Stimulated activated CD8-positive, alpha-beta memory T cell treated with anti-CD3 and anti-CD28 coated beads, Interleukin-7, amount 100 ng/mL, for 1 hour (primary cell): ENCODE measurements at places on chromosomes 3 and 15.

DNA sequence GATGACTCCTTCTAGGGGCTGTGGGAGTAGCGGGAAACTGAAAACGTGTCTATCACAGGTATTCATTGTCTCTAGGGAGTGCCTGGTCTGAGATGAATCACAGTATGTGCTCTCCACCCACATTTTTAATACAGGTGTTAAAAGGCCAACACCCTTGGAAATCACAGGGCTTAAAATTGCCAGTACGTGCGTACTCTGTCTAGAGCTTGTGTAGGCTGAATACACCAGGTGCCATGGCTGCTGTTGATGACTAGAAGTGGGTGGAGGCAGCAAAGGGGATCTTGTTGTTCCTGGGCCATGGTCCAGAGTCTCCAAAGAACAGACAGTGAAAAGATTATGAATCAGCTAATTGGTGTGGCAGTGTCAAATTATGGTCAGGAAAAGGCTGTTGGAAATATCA is 35.1 kb upstream of the P3H2 start:
- no peak for DNase-seq

- no peak for DNase-seq
Measured at GRCh38 chr3:130480736-130481135, 36.2 kb upstream of the COL6A6 start.

DNA sequence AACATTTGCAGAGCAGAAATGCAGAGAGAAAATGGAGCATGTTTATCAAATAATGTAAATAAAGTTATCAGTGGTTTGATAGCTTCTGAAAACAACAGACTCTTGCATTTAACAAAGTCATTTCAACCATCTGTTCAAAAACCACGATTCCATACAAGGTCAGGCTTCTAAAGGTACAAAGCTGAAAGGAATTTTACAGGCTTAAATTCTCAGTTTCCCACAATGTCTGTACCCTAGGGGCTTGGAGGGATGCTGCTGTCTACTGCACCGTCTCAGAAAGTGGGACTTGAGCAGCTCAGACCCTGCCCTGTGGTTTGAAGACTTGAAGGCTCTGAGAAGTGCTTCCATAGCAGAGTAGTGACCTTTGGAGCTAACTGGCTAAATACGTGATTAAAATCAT is 30.4 kb upstream of the TM4SF1 start:
- no peak for DNase-seq

DNA sequence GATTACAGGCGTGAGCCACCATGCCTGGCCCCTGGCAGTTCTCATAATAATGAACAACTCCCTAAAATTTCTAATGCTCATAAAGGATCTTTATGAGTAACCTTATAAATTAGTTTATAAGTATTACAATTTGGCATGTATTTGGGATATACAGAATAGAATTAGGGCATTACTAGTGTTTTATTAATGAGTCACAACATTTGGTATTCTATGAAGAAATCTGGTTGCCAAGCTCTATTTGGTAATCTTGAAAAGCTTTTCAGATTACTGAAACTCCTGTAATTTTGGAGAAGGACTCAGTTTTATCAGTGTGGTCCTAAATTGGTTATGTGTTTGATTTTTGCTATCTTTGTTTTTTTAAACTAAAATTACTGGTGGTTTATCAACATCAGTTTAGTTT is 45.8 kb downstream of the TM6SF1 start:
- DNase-seq, result no peak

GRCh38 chr3:87461036-87461435 is 184.7 kb upstream of the POU1F1 start:
- DNase-seq, result no peak

GRCh38 chr15:80591471-80591870 is 103.6 kb upstream of the ABHD17C start:
- DNase-seq, result no peak

DNA sequence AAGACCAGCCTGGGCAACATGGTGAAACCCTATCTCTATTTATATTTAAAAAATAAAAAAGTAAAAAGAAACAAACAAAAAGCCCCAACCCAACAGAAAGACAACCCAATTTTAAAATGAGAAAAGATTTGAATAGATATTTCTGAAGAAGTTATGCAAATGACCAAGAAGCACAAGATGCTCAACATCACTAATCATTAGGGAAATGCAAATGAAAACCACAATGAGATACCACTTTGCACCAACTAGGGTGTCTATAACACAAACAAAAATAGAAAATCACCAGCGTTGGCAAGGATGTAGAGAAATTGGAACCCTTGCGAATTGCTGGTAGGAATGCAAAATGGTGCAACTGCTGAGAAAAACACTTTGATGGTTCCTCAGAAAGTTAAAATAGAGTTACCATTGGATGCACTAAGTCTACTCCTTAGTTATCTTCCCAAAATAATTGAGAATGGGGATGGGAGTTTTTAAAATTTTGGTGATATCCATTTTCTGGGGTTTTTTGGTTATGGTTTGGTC is 45.8 kb upstream of the CCNB2 start:
- no peak for DNase-seq

DNA sequence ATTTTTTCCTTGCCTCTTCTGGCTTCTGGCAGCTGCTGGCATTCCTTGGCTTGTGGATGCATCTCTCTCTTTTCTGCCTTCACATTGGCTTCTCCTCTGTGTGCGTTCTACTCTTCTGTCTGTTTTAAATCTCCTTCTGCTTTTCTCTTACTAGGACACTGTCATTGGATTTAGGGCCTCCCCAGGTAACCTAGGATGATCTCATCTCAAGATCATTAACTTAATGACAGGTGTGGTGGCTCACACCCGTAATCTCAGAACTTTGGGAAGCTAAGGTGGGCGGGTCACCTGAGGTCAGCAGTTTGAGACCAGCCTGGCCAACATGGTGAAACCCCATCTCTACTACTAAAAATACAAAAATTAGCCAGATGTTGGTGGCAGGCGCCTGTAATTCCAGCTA is 40.9 kb upstream of the ULK4 start:
- no peak for DNase-seq

DNA sequence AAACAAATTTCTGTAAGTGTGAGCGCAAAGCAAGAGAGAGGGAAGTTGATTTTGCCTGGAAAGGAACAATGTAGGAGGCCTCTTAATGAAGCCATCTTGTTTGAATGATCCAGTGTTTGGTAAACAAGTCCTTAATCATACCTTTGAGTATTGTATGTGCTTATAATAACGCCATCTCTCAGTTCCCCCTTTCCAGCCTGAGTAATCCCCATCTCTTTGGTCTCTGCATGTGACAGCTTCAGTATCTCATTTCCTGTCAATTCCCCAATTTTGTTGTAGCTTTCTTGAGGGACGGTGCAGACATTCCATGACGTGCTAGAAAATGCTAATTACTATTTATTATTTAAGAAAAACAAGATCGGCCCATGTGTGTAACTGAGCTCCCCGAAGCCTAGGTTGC is 349.3 kb upstream of the NR2F2 start:
- DNase-seq, result no peak

DNA sequence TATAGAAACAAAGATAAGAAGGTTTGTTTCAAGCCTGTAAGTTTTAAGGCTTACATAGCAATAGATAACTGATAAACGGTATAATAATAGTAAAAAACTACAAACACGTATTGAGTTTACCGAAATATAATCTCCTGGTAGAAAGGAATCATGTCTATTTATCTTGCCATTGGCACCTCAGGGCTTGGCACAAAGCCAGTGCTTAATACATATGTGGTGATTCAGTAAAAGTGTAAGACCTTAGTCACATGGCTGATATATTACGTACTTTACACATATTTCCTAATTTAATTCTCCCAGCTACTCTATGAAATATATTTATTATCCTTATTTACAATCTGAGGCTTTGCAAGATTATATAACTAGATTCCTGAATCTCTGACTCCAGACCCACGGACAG is 32.0 kb upstream of the SLCO3A1 start:
- DNase-seq, result no peak

DNA sequence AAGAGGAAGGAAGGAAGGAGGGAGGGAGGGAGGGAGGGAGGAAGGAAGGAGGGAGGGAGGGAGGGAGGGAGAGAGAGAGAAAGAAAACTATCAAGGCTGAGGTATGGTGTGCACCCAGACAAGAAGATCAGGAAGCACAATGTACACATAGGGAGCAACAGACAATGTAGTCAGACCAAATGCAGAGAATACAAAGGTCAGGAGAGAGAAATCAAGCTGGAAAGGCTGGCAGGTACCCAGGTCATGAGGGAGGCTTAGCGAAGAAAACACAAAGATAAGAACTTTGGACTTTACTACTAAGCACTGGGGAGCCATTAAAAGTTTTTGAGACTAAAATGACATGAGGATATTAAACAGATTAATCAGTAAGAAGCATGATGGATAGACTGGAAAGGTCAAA is 176.0 kb upstream of the TMCO5A start:
- no peak for DNase-seq

DNA sequence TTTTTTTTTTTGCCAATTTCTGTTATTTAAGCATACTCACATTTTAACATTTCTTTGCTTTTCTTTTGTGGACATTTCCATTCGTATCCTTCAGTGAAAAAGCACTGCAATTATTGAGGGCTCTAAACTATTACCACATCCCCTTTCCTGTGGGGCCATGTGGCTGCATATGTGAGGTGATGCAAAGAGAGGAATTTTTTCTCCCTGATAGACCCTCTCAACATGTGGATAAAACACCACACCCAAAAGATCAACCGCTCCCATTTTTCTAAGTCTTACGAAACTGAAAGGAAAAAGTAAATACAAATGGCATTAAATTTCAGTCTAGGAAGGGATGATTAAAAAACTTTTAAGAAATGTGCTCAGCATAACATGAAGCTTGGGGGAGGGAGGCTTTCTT is 68.8 kb downstream of the DNAJC13 start:
- DNase-seq, result no peak

DNA sequence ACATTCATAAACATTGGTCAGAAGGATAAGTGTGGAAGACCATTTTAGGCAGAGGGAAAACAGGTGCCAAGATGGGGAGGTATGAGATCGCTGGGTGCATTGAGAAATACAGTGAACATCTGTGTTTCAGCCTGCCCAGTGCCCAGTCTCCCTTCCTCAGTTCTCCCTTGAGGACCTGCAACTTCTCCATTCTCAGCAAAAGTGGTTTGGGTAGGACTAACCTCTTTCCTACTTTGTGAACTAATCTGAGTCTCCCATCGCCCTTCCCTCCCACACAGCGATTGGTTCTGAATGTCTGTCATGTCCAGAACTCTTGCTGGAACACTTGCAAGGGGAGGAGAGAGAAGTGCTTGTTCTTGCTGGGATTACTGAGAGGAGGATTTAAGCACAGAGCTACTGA is 10.9 kb upstream of the CCNL1 start:
- no peak for DNase-seq

DNA sequence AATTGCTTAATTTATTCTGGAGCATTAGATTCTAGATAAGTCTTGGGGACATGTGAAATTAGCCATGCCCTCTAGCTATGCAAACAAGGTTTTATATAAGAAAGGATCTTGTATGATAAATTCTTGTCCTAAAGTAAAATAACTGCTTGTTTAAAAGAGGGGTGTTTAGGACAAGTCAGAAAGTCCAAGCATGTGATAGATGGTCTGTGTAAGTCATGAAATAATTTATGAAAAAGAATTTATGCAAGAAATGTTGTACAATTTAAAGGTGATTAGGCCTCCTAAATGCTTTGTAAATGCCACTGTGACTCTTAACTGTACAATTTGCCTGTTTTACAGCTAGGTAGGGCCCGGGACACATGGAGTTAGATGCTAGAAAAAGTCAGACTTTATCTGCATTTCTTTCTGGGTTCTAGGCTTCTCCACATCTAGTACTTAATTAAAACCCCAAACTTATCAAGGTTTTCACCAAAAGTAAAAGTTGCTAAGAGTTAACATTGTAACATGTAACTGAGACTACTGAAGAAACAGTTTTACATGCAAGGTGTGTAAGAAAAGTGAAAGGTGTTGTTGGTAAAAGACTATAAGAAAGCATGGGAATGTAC is 13.2 kb downstream of the LINS1 start:
- no peak for DNase-seq

DNA sequence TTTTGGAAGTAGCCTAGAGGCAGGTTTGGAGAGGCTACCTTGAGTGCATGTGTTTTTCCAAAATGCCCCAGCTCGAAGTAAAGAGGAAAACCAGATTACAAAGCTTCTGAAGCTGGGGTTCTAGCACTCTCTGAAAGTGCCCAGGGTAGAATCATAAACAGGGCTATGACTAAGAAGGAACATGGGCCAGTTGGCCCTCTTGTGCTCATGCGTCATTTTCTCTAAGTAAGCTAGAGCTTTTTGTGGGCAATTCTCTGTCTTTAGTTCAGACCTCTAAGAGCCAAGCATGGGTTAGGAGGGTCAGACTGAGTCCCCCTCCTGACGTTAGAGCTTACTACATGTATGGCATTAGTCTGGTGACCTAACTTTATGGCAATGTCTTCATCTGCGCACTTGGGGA is 129.5 kb upstream of the UMPS start:
- no peak for DNase-seq
